ENCODE measurements at places on chromosomes 13 and 19. TPM values are rescaled to one million over a fixed set of nuclear protein-coding genes. Genes with fewer than 3 reads are reported as not detected.

Gene PDX1
- not detected for total RNA-seq

- no peak for DNase-seq
Observed at GRCh38 chr13:35741657-35742056, 265.2 kb upstream of the MAB21L1 start.

DNA sequence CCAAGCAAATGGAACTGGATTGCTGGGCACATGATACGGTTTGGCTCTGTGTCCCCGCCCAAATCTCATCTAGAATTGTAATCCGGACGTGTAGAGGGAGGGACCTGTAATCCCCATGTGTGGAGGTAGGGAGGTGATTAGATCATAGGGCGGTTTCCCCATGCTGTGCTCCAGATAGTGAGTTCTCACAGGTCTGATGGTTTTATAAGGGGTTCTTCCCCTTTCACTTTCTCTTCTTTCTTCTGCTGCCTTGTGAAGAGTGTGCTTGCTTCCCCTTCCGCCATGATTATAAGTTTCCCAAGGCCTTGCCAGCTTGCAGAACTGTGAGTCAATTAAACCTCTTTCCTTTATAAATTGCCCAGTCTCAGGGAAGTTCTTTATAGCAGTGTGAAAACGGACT lies 32.6 kb upstream of the MTIF3 start:
- DNase-seq = no peak

GRCh38 chr19:45074744-45075300 lies 1.5 kb downstream of the ZNF296 start:
- DNase-seq = peak; percentile 72

DNA sequence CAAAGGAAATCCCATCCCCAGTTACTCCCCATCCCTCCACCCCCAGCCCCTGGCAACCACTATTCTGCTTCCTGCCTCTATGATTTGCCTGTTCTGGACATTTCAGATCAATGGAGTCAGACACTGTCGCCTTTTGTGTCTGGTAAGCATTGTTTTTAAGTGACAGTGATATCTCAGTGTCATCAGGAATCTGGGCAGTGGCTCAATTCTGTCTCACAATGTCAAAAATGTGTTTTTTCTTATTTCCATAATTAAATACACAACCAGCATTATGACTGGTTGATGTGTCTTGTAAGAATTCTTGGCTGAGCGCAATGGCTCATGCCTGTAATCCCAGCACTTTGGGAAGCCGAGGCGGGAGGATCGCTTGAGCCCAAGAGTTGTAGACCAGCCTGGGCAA lies 20.2 kb upstream of the PGLS start:
- DNase-seq = no peak

DNA sequence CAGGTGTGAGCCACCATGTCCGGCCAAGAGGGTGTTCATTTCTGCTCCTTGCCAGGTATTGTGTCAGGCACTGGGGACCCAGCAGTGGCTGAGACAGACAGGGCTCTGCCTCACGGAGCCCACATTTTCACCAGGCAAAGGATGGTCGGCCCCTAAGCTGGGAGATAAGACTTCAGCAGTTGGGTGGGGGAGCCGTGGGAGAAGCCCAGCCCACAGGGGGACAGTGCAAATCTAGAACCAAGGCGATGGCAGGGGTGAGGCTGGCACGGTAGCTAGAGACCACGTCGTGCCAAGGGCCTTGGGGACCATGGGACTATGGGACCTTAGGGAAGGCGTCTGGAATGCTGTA lies 8.3 kb downstream of the LSR start:
- no peak for DNase-seq

- no peak for DNase-seq
Observed at GRCh38 chr19:33639035-33639681, 17.4 kb downstream of the CHST8 start.

All from endodermal cell (in vitro differentiated cells).